Astrocyte (in vitro differentiated cells and primary cell): ENCODE measurements at places on chromosomes 2 and 18.
A peak's percentile ranks its signal among the peaks of the same experiment; 100 is the strongest.

GRCh38 chr2:181684454-181685149, 4.3 kb upstream of the NEUROD1 start:
- no peaks in the 10 kb centered on the region for H3K36me3 ChIP-seq
- H3K4me3 ChIP-seq = no peak overlapping the region
- H3K27me3 ChIP-seq = peaks cover 85% of the 10 kb centered on the region

DNA sequence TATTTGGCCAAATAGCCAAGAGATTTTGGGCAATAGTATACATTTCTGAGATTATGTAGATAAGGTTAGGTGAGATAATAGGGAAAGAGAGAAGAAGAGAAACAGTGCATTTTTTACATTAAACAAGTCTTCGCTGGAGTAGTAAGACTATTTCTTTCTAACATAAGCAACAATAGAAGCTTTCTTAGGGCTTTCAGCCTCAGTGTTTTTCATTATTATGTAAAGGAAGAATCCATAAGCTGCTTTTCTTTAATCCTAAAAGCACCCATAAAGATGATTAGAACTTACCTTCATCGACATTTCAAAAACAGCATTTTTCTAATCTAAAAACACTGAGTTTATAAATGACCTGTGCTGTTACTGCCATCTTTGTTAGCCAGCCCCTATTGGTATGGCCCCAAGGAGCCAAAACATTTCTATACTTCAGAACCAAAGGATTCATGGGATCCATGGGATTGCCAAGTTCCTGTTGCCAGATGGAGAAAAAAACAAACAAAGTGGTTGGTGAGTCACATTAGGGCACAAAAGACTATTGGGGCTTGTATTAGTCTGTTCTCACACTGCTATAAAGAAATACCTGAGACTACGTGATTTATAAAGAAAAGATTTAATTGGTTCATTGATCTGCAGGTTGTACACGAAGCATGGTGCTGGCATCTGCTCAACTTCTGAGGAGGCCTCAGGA, 88.2 kb downstream of the SCG2 start:
- H3K36me3 ChIP-seq = no peaks in the 10 kb centered on the region
- no peak overlapping the region for H3K4me3 ChIP-seq
- H3K27me3 ChIP-seq = no peaks in the 10 kb centered on the region
- peak; percentile 53 for DNase-seq
- no peaks in the 10 kb centered on the region for H3K4me1 ChIP-seq

DNA sequence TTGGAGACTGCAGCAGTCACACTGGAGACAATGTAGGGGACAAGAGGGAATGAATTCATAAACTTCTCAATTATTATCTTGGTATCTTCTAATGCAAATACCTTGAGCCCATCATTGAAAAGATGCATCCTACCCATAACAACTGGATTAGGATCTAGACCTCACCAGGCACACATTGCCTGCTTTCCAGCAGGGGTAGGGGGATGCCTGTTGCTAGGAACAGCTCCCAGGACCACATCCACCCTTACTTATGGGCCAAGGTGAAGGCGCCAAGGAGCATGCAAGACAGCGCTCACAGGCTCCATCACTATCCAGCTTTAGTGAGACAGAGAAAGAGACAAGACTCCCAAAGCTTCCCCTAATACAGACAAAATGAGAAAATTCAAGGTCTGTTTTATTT, 24.4 kb downstream of the KCTD1 start:
- DNase-seq = no peak
- no peak overlapping the region for H3K4me3 ChIP-seq
- H3K27me3 ChIP-seq = no peaks in the 10 kb centered on the region
- no peaks in the 10 kb centered on the region for H3K4me1 ChIP-seq
- H3K27ac ChIP-seq = no peak overlapping the region

DNA sequence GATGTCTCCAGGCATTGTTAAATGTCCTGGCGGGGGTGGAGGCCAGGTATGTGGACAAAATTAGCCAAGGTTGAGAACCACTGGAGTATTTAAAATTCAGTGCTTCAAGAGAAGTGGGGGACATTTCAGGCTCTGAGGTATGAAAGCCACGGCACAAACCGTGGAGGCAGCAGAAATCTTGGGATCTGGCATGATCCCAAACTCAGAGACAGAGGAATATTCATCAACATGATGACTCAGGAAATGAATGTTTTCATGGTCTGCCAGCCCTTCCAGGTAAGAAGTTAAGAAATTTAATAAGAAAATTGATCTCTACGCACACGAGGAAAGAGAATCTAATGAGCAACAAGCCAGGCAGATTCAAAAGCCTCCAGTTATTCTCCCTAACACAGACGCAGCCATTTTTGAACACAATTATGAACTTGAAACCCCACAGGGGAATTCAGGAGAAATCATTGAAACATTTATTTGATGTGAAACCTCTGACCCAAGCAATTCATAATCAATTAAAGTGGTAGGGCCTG, 11.3 kb upstream of the GRP start:
- no peaks in the 10 kb centered on the region for H3K4me1 ChIP-seq
- H3K4me3 ChIP-seq = no peak overlapping the region
- H3K27ac ChIP-seq = no peak overlapping the region
- DNase-seq = no peak

DNA sequence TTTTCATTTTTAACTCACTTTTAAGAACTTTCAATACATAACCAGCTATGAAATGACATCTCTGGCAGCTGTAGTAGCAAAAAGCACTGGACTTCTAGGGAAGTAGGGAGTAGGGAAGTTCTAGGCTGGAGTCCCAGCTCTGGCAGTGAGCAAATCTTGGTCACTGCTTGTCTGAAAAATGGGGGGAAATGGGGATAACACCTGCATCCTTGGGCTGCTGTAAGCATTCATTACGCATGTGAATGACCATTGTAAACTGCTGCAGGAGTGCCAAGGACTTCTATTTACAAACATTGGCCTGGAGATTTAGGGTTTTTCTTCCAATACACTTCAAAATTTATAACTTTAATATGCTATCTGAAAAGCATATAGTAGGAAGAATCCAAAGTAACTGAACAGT, 972 bp upstream of the MPP4 start:
- DNase-seq = peak; percentile 5
- peaks cover 53% of the 10 kb centered on the region for H3K4me1 ChIP-seq
- peak overlapping the region; percentile 95 for H3K27ac ChIP-seq
- no peaks in the 10 kb centered on the region for H3K27me3 ChIP-seq
- H3K4me3 ChIP-seq = peak overlapping the region; percentile 3
- peaks cover 13% of the 10 kb centered on the region for H3K36me3 ChIP-seq
